ENCODE measurements at places on chromosomes 3 and 15. TPM values are rescaled to one million over a fixed set of nuclear protein-coding genes. Genes with fewer than 3 reads are reported as not detected.
A peak's percentile ranks its signal among the peaks of the same experiment; 100 is the strongest.

- no peak overlapping the region for H3K4me3 ChIP-seq
- no peaks in the 10 kb centered on the region for H3K4me1 ChIP-seq
- ATAC-seq, result no peak
- no peaks in the 10 kb centered on the region for H3K27me3 ChIP-seq
- H3K27ac ChIP-seq, result no peak overlapping the region
- peaks cover 72% of the 10 kb centered on the region for H3K36me3 ChIP-seq
These were observed 33.7 kb upstream of the BCL2L10 start for GRCh38 chr15:52146261-52146660.

- peaks cover 21% of the 10 kb centered on the region for H3K4me1 ChIP-seq
- no peaks in the 10 kb centered on the region for H3K36me3 ChIP-seq
- peaks cover 16% of the 10 kb centered on the region for H3K27me3 ChIP-seq
These were observed 251.4 kb upstream of the TGFBR2 start for GRCh38 chr3:30354972-30355371.

The TTC14 gene
- total RNA-seq, result 35.3 TPM

- H3K36me3 ChIP-seq, result no peaks in the 10 kb centered on the region
- no peak overlapping the region for H3K4me3 ChIP-seq
- no peak overlapping the region for H3K27ac ChIP-seq
These were observed 143.0 kb downstream of the RYR3 start for GRCh38 chr15:33453761-33454160.

GRCh38 chr3:98739266-98739665 lies 23.9 kb upstream of the ST3GAL6 start:
- H3K27me3 ChIP-seq, result peaks cover 38% of the 10 kb centered on the region
- no peaks in the 10 kb centered on the region for H3K4me1 ChIP-seq
- no peak overlapping the region for H3K27ac ChIP-seq
- no peaks in the 10 kb centered on the region for H3K36me3 ChIP-seq
- ATAC-seq, result no peak

DNA sequence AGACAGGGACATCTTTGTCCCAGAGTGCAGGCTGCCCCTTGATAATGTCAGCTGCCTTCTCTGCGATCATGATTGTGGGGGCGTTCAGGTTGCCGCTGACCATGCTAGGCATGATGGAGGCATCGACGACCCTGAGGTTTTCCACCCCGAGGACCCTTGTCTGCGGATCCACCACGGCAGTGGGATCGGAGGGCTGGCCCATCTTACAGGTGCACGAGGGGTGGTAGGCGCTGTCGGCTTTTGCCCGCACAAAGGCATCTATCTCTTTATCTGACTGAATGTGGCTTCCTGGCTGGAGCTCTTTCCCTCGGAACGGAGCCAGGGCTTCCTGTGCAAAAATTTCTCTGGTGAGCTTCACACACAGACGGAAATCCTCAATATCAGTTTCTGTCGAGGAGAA lies 28.4 kb downstream of the CHDH start:
- H3K36me3 ChIP-seq, result no peaks in the 10 kb centered on the region
- no peak overlapping the region for H3K27ac ChIP-seq

DNA sequence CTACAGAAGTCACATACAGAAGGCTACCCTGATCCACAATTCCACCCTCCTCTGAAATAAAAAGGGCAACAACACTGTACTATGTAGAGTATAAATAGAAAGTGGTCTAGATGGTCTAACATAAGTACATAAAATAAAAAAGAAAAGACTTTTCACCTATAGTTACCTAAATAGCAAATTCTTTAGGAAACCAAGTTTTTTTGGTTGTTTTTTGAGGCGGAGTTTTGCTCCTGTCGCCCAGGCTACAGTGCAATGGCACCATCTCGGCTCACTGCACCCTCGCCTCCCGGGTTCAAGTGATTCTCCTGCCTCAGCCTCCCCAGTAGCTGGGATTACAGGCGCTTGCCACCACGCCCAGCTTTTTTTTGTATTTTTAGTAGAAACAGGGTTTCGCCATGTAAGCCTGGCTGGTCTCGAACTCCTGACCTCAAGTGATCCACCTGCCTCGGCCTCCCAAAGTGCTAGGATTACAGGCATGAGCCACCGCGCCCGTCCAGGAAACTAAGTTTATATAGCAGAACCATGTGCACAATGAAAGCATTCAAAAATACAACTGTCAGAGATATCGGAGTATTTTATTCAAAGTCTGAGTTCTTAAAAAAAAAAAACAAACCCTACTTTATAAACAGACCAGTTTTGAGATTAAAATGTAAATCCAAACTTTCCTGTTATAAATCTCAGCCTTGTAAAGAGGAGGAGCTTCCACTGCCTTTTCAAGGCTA lies 1.7 kb downstream of the SIN3A start:
- peak overlapping the region; percentile 94 for H3K4me3 ChIP-seq
- ATAC-seq, result no peak

The ITIH3 gene
- not detected for total RNA-seq

GRCh38 chr3:14598143-14598569 lies 53.4 kb upstream of the CCDC174 start:
- no peak overlapping the region for H3K27ac ChIP-seq
- H3K36me3 ChIP-seq, result no peaks in the 10 kb centered on the region
- peak; percentile 28 for ATAC-seq
- no peak overlapping the region for H3K4me3 ChIP-seq
- H3K4me1 ChIP-seq, result peaks cover 7% of the 10 kb centered on the region
- H3K27me3 ChIP-seq, result peaks cover 54% of the 10 kb centered on the region

The CLDN16 gene
- total RNA-seq, result not detected

GRCh38 chr3:69787436-69788168 lies 48.3 kb downstream of the MITF start:
- H3K27me3 ChIP-seq, result peaks cover 4% of the 10 kb centered on the region
- no peaks in the 10 kb centered on the region for H3K36me3 ChIP-seq
- H3K4me1 ChIP-seq, result no peaks in the 10 kb centered on the region
- H3K27ac ChIP-seq, result no peak overlapping the region
- ATAC-seq, result no peak
- H3K4me3 ChIP-seq, result no peak overlapping the region

DNA sequence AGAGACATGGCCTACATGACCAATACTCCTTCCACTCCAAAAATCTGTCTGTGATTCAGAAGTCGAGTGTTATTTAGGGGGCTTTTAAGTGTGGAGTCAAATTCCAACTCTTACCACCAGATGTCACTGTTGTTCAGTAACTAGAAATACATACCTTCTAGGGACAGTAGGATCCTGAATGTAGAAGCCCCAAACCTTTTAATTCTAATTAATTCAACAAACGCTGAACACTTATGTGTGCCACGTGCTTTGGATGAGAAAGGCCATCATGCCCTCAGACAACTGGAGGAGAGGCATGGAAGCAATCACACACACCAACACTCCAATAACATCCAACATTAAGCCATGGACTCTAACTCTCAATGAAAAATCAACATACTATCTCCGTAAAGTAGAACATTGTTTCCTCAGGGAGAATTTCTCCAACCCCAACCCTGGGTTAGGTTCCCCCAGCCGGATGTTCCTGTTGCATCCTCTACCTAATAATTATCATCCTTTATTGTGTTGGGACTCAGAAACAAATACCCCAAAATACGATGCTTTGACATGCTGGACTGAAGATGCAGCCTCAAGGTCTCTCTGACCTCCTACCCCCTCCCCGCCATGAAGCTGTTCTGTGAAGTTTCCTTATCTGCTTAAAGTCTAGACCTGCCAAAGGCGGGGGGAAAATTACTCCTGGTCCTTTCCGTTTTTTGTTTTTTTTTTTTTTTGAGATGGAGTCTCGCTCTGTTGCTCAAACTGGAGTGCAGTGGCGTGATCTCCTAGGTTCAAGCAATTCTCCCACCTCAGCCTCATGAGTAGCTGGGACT lies 8.0 kb upstream of the CCDC13 start:
- no peaks in the 10 kb centered on the region for H3K4me1 ChIP-seq
- peaks cover 41% of the 10 kb centered on the region for H3K36me3 ChIP-seq
- H3K27me3 ChIP-seq, result no peaks in the 10 kb centered on the region
- peak; percentile 86 for ATAC-seq
- H3K4me3 ChIP-seq, result no peak overlapping the region
- no peak overlapping the region for H3K27ac ChIP-seq

DNA sequence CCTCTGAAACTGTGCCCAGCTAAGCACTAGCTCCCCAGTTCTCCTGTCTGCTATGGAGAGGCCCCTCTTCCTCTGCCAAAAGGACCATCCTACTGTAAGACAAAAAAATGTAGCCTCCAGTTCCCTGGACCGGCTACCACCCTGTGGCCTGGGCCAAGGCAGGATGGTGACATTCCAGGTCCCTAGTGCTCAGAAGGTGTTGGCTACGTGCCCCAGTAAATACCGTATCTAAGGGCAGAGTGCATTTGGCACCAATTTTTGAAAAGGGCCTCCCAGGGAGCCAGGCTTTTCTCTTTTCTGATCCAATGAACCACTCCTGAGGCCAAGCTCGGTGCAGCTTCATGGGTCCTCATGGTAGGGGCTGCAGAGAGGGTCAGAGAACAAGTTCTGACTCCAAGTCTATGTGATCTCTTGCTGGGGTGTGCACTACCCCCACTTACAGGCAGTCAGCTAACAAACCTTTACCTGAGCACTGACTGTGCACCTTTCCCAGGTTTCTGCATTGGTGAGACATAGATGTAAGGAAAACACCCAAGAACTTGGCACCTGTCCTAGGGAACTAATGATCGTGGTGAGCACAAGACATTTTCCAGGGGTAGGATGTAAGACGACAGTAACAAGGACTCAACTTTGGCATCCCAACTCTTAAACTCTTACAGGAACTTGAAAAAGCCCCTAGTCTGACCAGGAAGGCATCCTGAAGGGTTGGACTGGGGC lies 32.6 kb downstream of the TLE3 start:
- no peak overlapping the region for H3K4me3 ChIP-seq
- H3K36me3 ChIP-seq, result peaks cover 98% of the 10 kb centered on the region
- ATAC-seq, result no peak
- no peak overlapping the region for H3K27ac ChIP-seq

- no peak for ATAC-seq
- no peaks in the 10 kb centered on the region for H3K36me3 ChIP-seq
- H3K4me1 ChIP-seq, result no peaks in the 10 kb centered on the region
- H3K27me3 ChIP-seq, result peaks cover 15% of the 10 kb centered on the region
- H3K27ac ChIP-seq, result no peak overlapping the region
These were observed 47.8 kb upstream of the SLC24A5 start for GRCh38 chr15:48072941-48073340.

DNA sequence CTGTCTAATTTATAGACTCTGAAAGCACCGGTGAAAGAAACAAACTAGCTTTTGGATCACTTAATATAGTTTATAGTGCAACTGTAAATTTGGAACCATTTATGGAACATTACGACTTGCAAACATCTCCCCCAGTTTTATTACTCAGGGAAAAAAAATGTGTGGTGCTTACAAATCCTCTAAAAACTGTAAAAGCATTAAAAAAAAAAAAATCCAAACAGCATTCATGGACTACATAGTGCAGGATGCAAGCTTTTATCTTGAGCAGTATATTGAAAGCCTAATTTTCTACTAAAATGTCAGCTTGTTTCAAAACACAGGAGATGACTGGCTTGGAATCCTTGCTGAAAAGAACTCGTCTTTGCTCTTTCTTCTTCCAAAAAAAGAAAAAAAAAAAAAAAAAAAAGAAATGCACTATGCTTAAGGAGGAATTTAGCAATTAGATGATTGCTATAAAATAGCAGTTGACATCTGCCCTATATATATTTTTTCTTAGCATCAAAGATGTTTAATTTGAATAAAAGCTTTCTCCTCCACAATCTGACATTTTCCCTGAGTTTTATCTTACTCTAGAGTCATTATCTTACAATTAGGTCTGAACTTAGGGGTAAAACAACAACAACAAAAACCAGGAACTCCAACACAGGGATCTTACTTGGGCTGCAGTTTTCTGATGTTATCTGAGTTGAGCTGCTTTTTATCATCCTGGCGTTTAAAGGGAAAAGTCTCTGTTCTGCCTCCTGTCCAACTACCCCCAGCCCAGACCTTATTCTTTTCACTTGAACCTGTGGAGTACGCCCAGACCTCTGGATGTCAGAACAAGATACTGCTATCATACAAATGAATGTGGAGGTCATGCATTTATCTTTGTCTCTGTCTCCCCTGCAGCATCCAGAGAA lies 62.6 kb upstream of the PDZRN3 start:
- ATAC-seq, result no peak
- H3K36me3 ChIP-seq, result no peaks in the 10 kb centered on the region
- H3K4me1 ChIP-seq, result no peaks in the 10 kb centered on the region
- no peak overlapping the region for H3K4me3 ChIP-seq

The ANKUB1 gene
- not detected for total RNA-seq

DNA sequence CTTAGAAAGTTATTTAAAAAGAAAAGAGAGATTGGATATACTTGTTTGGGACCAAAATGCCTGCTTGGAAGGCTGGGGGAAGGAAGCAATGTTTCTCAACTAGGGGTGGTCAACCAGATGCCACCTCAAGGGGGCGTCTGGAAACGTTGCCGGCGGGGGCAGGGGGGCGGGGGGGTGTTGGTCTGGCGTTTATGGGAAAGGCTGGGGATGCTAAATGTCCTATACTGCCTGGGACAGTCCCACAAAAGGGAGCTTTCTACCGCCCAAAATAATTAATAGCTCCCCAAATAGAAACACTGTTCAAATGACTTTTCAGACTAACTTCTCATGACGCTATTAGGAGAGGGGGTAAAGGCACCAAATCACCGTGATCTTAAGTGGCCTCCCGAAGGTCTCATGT lies 2.2 kb downstream of the POLG start:
- ATAC-seq, result no peak
- peak overlapping the region; percentile 83 for H3K27ac ChIP-seq
- peaks cover 76% of the 10 kb centered on the region for H3K36me3 ChIP-seq

- no peaks in the 10 kb centered on the region for H3K4me1 ChIP-seq
- H3K27me3 ChIP-seq, result no peaks in the 10 kb centered on the region
- no peak for ATAC-seq
- no peak overlapping the region for H3K4me3 ChIP-seq
- no peak overlapping the region for H3K27ac ChIP-seq
These were observed 52.7 kb downstream of the RPN1 start for GRCh38 chr3:128597900-128598299.

GRCh38 chr15:88604381-88605188 lies 16.6 kb upstream of the AEN start:
- no peak overlapping the region for H3K27ac ChIP-seq
- H3K4me3 ChIP-seq, result peak overlapping the region; percentile 35
- H3K27me3 ChIP-seq, result peaks cover 57% of the 10 kb centered on the region
- H3K36me3 ChIP-seq, result no peaks in the 10 kb centered on the region
- ATAC-seq, result no peak

DNA sequence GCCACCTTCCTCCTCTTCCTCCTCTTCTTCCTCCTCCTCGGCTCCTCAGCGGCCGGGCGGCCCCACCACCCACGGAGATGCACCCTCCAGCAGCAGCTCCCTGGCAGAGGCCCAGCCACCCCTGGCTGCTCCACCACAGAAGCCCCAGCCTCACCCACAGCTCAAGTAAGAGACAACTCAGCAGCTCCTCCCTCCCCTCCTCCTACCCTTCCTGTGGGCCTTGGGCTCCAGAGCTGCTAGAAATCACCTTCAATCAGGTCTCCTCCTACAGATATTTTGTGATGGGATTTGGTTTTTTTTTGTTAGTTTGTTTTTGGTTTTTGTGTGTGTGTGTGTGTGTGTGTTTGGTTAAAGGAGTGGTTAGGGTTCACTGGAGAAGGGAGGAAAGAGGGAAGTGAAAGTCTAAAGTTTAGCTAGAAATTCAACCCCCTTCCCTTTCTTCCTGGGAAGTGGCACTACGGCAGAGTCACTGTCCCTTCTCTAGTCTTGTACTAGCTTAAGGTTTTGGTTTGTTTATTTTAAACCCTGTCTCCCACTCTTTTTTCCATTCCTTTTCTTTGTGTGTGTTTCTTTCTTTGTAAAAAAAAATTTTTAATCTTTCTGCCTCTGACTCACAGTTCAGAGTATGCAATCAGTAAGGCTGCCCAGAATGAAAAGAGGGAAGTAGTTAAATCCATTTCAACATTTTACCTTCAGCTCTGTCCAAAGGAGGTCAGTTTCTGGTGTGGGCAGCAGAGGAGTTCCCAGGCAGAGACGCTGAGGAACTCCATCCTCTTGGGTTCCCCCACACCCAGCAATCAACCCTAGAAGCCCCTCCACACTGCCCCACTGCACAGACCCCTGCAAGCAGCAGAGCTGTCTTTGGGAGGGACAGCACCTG lies 29.0 kb upstream of the TIMP4 start:
- H3K36me3 ChIP-seq, result peaks cover 6% of the 10 kb centered on the region
- peaks cover 21% of the 10 kb centered on the region for H3K4me1 ChIP-seq
- H3K27ac ChIP-seq, result peak overlapping the region; percentile 84
